ENCODE measurements at places on chromosomes 6 and 20.

GRCh38 chr20:22472447-22473100 is 111.8 kb downstream of the FOXA2 start:
- DNase-seq = no peak

DNA sequence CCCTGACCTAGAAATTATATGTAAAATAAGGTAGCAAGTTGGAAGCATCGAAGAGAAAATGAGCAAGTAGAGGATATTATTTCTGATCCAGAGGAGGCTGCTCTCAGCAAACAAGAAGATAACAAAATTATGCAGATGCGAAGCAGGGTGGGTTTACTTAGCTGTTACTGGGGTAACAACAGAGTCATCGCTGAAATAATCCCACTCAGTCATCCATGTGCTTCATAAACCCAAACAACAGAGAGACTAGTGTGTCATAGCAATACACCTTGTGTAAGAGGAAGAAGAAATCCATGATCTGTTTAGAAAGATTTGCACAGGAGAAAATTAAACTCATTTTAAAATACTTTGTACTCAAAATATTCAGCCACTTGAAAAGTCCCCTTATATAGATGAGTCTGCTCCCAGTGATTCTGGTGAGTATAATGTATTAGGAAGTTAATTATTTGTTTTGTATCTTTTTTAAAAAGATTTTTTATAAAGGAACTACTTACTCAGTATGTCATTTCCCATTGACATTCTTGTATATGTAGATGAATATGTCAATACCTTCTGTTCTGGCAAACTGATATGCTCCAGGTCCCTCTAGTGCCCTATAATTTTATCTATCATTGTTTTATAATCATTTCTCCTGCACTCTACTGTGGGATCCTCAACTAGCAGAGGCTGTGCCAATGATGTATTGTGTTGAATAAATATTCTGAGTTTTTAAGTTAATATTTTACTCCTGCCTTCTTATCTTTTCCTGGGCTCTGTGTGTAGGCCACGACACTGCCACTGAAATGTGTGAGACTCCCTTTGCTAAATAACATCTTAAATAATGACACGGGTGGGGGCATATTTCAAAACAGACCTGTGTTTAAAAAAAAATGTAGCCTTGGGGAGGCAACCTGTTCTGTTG is 8.6 kb upstream of the HIVEP2 start:
- DNase-seq = no peak

DNA sequence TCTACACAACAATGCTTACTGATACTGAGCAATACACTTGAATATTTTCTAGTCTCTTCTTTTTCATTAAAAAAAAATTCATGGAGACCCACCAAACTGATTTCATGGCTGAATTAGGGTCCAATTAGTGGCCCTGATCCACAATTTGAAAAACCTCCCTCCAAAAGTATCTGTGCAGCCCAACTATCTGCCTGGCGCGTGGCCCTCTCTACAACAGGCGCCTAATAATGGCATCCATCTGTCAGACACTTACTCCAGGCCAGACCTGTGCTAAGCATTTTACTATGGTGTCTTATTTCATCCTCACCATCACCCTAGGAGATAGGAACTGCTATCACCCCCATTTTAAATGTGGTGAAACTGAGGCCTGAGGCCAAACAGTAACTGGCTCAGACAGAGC is 14.0 kb downstream of the TFEB start:
- DNase-seq = no peak

DNA sequence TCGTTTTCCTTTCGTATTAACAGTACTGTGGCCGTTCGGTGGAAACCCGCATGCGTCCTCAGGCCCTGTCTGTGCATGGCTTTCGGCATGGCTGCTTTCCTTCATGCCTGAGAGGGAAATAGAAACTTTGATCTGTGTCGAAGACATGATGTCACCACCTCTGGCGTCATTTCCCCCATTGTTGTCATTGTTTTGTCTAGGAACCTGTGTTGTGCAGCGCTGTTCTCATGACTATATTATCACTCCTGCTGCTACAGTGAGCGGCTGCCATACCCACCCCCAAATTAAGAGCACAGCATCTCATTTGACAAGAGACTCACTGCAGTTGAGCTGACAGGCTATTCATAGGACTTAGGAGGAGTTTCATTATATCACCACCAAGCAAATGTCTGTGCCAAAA is 172.3 kb downstream of the TMEM242 start:
- no peak for DNase-seq

GRCh38 chr6:143160015-143160414 is 99.3 kb downstream of the AIG1 start:
- DNase-seq = peak; percentile 15

GRCh38 chr6:134577998-134578397 is 260.1 kb upstream of the SGK1 start:
- no peak for DNase-seq

GRCh38 chr6:130848945-130849344 is 21.7 kb downstream of the SMLR1 start:
- DNase-seq = no peak

GRCh38 chr20:4776079-4776630 is 54.4 kb downstream of the PRND start:
- DNase-seq = no peak

- DNase-seq = no peak
These were observed 6.0 kb upstream of the FOXC1 start for GRCh38 chr6:1603708-1604107.

GRCh38 chr20:24773751-24774201 is 175.3 kb upstream of the CST7 start:
- peak; percentile 52 for DNase-seq

- DNase-seq = no peak
These were observed 98.1 kb upstream of the VSTM2L start for GRCh38 chr20:37804584-37805566.

DNA sequence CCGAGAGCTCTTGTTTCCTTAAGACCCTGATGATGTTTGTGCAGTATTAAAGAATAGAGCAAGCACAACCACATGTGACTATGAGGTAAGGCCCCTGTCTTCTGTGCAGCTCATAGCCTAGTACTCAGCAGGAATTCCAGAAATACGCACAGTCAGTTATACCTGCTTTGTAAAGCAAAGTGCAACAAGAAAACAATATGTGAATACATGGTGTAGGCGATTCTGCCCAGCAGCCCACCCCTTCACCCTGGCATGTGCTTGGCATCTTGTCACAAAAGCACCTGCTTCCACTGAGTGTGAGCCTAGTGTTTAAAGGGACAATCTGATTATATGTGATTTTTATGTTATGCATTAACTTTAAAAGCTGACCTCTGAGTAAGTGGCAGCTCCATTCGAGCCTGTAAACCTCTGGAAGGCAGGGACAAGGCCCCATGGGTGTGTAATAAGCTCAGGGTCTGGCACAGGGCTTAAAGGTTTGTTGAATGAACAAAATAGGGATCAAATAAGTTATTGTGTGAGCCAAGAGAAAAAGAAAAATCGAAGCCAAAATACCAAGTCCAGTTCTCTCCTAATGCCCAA is 148.7 kb downstream of the DOK5 start:
- no peak for DNase-seq

DNA sequence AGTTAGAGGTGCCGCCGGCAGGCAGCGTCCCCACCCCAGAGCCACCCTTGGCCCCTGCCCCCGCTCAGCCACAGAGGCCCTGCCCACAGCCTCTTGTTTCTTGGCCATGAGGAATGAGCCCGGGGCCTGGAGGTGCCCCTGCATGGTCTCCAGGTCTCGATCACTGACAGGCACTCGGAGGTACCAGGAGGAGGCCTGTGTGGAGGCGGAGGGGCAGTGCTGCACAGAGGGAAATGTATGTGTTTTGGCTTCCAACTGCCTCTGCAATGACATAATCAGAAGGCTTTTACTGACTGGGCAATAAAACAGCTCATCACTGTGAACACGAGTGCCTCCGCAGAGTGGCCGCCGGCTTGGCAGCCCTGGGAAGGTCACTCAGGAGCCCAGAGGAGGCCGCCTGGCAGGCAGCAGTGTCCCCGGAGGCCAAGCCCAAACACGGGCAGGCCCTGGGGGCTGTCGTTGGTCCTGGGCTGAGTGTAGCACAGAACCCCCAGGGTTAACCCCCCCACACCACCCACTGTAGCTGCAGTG is 61.1 kb upstream of the GATA5 start:
- no peak for DNase-seq

DNA sequence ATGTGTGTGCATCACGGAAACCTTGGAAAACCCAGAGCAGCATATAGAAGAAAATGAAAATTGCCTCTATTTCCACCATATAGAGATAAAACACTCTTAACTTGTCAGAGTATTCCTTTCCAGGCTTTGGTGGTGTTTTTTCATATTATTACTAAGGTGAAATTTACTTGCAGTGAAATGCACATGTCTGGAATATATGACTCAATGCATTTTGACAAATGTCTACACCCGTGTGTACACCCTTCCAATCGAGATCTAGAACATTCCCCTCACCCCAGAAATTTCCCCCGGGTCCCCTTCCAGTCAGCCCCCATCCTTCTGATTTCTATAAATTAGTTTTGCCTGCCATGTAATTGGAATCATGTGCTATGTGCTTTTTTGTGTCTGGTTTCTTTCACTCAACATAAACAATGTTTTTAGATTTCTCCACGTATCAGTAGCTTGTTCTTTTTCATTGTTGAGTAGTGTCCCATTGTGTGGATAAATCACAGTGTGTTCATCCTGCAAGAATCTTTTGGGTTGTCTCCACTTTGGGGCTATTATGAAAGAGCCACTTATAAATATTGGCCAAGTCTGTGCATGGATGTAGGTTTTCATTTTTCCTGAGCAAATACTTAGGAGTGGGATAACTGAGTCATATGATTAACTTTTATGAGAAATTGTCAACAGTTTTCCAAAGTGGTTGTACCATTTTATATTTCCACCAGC is 19.9 kb upstream of the PREX1 start:
- DNase-seq = no peak

DNA sequence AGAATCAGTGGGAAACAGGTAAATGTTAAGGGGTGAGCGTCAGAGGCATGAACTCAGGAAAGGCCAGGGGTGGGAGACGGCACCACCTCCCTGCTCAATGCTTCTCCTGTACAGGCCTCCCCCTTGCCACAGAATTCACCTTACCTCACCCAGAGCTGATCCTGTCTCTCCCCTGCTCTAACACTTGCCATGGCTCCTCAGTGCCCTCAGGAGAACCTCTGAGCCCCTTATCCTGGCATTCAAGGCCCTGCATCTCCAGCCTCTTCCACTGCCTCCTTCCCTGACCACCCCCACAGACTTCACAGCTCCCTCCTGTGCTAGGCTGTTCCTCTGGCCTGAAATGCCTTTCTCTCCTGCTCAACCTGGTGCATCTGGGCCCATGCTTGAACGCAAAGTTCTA is 33.9 kb downstream of the BPIFB1 start:
- no peak for DNase-seq
